ENCODE measurements at places on chromosomes 7 and 10.

DNA sequence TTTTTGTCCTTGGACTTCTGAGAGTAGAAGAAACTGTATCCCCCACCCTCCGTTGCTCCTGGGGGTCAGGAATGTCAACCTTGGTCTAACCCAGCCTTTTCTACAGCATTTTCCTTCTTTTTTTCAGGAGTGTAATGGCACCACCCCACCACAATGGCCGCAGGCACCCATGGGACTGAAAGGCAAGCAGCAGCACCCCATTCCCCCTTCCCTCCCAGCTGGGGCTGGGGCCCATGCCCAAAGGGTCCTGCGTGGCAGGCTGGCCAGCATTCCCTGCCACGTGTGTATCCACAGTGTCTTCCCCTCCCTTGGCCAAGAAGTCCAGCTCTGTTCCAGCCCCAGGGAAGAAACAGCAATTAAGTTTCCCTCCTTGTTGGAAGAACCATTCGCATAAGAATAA is 106.9 kb downstream of the ZPBP start:
- no peak for DNase-seq

GRCh38 chr10:27446091-27446918 is 57.8 kb upstream of the RAB18 start:
- DNase-seq, result no peak

DNA sequence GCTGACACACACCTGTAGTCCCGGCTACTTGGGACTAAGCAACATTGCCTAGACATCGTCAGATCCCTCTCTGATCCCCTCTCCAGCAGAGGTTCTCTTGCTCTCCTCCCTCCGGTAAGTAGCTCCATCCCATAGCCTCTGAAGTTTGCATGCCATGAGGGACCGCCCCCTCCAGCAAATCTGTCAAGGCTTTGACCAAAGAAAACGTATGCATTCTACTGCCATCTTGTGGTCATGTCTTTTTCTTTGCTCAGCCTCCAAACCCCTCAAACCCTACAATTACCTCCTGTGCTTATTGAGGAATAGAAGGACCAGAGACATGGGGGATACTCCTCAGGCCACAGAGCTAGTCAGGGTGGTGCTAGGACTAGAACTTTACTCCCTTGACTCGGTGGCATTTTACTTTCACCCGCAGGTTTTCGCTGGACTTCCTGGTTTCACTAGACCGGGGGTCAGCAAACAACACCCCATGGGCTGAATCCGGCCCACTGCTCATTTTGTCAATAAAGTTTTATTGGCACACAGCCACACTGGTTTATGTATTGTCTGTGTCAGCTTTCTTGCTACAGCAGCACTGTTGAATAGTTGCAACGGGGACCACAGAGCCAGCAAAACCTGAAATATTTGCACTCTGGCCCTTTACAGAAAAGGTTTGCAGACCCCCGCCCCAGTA is 202.6 kb upstream of the FOXK1 start:
- peak; percentile 37 for DNase-seq

GRCh38 chr10:7185367-7185690 is 225.5 kb downstream of the SFMBT2 start:
- DNase-seq, result peak; percentile 14

DNA sequence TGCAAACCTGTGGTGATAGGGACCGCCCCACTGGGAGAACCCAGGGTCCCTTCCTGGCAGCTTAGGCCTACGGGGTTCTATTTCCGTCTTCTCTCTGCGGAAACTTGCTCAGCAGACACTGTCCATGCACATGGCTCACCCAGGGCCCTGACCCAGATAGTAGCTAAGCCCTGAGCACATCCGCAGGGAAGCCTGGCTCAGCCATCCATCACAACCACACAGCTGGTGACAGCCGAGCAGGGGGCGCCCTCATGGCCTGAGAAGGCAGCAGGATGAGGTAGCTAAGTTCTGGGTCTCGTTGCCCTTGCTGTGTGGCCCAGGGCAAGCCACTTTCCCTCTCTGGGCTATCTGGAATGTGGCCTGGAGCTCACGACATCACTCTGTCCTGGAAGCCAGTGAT is 23.3 kb downstream of the NPTX2 start:
- DNase-seq, result no peak

DNA sequence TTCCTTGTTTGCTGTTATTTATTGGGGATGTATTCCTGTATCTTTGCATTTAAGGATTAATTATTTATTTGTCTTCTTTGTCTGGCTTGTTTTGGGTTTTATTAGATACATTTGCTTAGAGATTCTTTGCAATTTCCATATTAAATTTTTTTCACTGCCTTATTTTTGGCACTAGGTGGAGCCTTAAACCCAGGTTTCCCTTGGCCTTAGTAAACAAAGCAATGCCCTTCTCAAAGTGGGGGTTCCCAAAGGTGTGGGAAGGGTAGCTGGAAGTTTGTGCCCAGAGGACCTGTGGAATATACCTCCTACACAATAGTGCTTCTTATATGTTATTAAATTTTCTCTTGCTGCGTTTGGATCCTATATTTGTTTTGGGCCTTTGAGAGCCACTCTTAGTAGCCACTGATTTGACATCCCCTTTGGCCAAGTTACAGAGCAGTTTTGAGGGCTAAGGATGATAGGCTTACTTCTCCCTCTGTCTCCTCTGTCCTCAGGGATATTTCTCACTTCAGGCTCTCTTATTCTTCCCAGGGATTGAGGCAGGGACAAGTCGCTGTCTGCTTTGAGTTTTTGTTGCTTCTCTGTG is 162.3 kb downstream of the ITGB1 start:
- DNase-seq, result no peak

DNA sequence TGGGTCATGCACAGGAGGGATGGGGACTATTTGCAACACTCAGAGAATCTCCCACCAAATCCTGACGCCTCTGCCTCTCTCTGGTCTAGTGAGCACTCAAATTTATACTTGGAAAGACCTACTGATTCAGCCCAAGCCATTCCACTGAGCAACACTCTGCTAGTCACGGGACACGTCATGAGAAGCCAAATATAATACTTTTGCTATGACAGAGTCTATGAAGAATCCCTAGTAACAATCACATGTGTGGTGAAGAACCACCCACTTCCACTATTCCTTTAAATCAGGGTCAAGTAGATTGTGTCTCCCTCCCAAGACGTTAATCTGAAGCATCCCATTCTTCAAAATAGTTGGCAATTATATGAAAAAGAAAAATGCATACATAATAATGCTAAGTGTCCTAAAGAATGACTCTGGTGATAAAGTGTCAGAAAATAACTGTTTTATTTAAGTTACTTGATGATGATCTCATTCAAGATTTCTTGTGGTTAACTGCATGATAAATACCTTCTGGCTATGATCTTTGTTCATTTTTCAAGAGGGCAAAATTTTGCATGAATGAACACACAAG is 28.5 kb downstream of the CHCHD3 start:
- no peak for DNase-seq

- no peak for DNase-seq
Measured at GRCh38 chr7:13532028-13532753, 457.3 kb downstream of the ETV1 start.

- DNase-seq, result no peak
Measured at GRCh38 chr7:40761762-40762560, 627.2 kb downstream of the SUGCT start.

DNA sequence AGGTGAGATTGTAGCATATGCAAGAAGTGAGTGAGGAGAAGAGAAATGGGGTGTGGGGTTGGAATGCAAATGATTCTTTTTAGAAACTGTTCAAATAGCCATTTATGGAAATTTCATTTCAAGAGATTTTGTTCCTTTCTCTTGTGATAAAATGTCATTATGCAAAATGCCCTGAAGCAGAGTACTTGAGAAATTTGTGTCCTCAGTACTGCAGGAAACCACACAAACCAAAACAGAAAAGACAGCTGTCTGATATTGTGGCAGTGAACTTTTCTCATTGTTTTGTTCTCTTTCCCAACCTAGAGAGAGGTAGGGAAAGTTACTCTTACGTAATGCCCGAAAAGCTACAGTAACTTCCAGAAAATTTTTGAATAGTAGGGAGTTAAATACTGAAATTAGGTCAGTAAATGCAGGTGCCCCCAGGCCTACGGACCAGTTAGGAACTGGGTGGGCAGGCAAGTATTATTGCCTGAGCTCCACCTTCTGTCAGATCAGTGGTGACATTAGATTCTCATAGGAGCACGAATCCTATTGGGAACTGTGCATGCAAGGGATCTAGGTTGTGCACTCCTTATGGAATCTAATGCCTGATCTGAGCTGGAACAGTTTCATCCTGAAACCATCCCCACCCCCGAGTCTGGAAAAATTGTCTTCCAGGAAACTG is 34.0 kb downstream of the DLD start:
- DNase-seq, result no peak

DNA sequence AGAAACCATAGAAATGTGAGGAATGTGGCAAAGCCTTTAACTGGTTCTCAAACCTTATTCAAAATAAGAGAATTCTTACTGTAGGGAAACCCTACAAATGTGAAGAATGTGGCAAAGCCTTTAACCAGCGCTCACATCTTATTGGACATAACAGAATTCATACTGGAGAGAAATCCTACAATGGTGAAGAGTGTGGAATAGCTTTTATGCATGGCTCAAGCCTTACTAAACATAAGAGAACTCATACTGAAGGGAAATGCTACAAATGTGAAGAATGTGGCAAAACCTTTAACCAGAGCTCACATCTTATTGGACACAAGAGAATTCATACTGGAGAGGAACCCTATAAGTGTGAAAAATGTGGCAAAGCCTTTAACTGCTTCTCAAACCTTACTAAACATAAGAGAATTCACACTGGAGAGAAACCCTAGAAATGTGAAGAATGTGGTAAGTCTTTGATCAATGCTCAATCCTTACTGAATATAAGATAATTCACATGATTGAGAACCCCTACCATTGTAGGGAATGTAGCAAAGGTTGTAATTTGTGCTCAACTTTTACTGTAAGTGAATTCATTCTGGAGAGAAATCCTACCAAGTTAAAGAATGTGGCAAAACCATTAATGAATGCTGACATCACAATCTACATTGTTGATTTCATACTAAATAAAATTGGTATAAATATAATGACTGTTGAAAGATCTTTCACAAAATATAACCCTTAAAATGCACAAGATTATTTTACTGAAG is 142.5 kb upstream of the ZNF479 start:
- DNase-seq, result no peak

GRCh38 chr10:62426086-62426485 is 51.9 kb downstream of the ZNF365 start:
- DNase-seq, result peak; percentile 64

DNA sequence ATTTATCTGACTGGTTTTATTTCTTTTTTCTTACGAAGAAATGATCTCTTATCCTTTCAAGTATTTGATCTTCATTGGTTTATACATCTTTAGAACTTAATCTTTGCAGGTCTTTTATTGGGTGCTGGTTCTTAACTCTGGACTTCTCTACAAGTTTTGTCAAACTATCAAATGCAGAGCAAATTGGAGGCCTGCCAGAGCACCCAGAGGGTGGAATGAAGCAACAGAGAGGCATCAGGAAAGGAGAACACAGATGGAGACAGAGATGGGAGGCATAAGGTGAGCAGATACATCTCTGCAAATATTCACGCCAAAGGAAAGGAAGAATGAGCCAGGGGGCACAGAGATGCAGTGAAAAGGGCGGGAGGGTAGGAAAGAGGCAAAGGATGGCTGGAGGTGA is 130.3 kb downstream of the PKD1L1 start:
- DNase-seq, result no peak

DNA sequence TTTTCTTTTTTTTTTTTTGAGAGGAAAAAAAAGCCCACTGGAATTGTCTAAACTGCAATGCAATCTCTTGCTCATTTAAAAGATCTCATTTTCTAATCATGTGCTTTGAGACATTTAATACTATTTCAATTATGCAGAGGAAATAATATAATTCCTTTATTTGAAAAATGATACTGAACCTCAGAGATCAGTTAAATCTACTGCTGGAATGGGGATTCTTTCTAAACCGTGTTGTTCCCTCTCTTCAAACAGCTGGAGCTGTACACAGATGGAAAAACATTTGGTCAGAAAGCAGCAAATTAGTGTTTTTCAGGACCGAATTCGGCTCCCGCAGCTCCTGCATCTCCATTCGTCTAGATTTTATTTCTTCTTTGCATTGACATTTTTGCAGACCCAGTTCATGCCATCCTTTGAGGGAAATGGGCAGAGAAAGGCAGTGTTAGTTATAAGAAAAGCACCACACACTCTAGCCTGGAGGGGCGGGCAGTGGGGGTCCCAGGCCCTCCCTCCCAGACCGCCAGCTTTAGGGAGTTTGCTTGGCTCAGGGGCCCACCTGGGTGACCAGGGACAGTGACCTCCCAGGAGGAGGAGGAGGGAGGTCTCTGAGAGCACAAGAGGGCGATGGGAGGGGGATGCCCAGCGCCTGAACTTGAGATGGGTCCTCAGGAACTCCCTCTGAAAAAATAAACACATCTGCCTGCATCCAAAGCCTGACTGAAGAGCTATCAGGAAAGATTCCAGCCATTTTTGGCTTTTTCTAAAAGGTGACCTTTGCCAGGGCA is 32.4 kb downstream of the TRIM8 start:
- DNase-seq, result no peak

- no peak for DNase-seq
Measured at GRCh38 chr10:24231200-24231599, 22.3 kb downstream of the KIAA1217 start.

- DNase-seq, result no peak
Measured at GRCh38 chr10:52649511-52649910, 123.1 kb downstream of the MBL2 start.

DNA sequence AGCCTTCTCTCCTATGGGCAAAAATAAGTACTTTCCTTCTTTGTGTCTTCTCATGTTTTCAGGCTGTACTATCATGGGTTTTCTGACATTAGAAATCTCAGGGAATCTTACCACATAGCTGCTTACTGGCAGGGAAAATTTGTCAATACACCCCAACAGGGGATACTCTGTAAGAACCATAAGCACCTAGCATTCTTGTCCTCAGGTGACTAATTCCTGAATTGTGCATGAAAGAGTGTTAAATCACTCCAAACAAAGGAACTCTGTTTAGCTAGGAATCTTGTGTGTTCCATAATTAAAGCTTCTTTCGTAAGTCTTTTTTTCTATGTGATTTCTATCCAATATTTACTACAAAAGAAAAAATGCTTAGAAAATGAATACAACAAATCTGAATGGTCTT is 206.7 kb upstream of the POT1 start:
- DNase-seq, result no peak

DNA sequence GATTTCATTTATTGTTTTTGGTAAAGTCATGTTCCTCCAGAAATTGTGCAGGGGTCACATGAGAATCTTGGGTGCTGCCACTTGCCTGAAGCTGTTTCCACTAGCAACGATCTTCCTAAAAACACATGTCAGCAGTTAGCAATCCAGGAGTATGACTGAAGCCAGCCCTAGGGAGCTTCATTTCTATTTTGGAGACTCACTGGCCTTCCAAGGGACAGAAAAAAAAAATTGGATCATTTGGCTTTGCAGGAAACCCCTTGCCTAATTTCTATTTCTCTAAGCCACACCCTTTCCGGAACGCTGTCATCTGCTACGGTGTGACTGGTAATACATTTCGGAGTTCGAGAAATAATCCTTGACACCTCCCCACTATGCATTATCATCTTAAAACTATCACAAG is 204.7 kb downstream of the TAX1BP1 start:
- DNase-seq, result no peak

Data from stimulated activated CD4-positive, alpha-beta T cell treated with anti-CD3 and anti-CD28 coated beads, Interleukin-15, amount 100 ng/mL, for 24 hours (primary cell).